Activated naive CD4-positive, alpha-beta T cell (primary cell): ENCODE measurements at places on chromosomes 1 and 21.
A peak's percentile ranks its signal among the peaks of the same experiment; 100 is the strongest.

DNA sequence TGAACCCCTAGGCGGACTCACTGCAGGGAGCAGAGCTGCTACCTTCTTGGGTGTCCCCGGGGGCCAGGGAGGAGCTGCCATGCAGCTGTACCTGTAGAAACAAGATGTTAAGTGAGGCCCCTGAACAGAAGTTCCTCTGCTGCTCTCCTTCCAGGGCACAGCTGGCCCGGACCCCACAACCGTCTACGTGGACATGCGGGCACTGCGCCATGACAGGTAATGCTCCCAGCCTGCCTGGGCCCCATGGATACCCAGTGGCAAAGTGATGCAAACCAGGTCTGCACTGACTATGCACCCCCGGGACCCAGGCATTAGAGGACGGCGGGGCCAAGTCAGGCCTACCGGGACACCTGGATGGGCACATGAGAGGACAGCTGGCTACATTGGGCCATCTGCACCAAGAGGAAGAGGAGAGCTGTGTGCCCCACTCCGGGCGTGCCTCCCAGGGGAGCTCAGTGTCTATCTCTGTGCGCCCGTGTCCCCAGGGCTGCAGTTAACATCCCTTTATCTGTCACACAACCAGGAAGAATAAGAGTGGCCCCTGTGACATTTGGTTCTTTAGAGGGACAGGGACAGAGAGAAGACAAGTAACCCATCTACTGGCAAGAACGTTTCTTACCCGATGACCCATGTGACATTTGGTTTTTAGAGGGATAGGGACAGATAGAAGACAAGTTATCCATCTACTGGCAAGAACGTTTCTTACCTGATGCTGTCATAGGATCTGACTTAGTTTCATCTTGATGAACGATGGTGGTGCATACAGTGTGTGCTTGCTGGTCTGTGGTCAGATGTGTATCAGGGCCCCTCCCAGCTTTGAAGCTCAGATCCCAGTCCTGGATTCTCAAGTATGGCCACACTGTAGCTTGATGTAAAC is 44.1 kb downstream of the S100B start:
- DNase-seq: no peak

DNA sequence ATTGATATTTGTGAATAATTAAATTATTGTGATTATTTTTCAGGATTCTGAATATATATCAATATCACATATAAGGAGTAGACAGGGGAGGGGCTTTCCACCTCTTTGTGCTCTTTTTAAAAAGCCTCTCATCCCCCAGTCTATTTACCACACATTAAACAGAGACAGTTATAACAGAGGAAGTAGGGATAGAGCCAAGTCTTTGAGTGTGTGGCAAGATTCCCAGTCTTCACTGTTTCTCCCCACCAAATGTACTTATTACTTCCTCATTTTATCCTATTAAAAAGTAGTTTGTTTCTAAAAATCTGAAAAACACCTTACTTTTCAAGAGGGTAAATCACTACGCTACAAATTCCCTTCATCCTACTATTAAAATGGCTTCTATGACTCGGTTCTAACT is 46.7 kb downstream of the EPS15 start:
- no peak for DNase-seq

DNA sequence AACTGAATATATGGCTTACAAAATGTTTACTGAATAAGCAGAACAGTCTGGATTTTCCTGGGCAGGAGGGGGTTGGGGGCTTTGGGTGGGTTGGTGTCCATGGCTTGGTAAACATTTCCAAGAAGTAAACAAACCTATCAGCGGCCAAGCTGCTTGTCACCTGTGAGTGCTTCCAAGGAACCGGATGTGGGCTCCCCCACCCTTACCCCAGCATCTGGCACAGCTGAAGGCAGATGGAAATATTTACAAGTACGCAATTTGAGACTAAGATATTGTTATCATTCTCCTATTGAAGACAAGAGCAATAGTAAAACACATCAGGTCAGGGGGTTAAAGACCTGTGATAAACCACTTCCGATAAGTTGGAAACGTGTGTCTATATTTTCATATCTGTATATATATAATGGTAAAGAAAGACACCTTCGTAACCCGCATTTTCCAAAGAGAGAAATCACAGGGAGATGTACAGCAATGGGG is at the start of gene CLCA1:
CLCA1 (plus strand) TSS at position 427 of the 477 bp plus-strand sequence; CDS start at position 472, 45 bp downstream.
- DNase-seq: no peak

DNA sequence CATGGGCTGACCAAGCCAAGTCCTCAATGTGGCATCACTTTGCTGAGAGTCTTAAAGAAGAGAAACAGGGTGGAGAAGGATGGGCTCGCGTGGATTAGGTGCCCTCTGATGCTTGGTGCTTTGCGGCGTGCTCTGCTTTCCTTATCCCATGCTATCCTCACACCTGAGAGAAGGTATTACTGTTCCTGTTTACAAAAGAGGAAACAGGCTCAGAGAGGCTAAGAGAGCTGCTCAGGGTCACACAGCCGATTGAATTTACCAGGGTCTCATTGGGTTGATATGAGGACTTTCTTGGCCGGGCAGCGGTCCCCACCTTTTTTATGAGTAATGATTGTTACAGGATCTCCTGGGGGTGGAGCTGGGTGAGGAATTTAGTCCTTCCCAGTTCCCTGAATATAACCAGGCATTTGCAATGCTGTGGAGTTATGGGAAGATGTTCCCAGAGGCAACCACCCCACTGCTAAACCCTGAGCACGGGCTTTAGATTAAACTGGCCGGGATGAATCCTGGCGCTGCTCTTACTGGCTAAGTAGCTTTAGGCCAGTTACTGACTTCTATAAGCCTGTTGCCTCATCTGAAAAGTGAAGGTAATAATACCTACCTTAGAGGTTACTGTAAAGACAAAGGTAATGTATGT is 4.5 kb downstream of the ASCL5 start:
- DNase-seq: no peak

GRCh38 chr1:27658951-27659496 is 13.0 kb downstream of the IFI6 start:
- DNase-seq: peak; percentile 26

DNA sequence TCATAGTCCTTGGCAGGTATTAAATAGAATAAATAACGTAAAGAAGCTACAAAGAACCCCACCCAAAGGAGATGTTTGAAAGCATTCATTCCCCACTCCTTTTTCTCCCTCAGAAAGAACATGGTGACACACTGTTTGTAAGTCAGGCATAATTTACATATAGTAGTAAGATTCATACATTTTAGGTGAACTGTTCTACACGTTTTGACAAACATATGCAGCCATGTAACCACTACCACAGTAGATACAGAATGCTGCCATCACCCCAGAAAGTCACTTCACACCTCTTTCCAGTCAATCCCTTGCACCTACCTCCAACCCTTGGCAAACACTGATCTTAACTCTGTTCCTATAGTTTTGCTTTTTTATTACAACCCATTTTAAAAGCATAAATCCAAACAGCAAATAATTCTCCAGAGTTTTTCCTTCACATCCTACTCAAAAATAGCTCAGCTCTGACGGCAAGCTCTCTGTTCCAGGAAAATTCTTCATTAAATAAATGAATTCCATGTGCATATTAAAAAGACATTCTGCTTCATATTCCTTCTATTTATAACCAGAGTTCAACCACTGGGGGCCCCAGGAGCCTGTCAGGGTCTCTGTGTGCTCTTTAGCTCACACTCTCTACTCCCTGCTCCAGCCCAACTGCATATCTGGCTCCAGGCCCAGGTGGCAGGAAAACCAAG is 258.8 kb downstream of the PLPP3 start:
- no peak for DNase-seq

GRCh38 chr21:32566741-32567389 is 18.5 kb downstream of the TCP10L start:
- DNase-seq: no peak

GRCh38 chr1:199700551-199700950 is 327.0 kb upstream of the NR5A2 start:
- no peak for DNase-seq

GRCh38 chr21:36218691-36219090 is 62.1 kb downstream of the DOP1B start:
- DNase-seq: no peak

GRCh38 chr1:46764402-46764801 is 34.4 kb upstream of the CYP4B1 start:
- no peak for DNase-seq

DNA sequence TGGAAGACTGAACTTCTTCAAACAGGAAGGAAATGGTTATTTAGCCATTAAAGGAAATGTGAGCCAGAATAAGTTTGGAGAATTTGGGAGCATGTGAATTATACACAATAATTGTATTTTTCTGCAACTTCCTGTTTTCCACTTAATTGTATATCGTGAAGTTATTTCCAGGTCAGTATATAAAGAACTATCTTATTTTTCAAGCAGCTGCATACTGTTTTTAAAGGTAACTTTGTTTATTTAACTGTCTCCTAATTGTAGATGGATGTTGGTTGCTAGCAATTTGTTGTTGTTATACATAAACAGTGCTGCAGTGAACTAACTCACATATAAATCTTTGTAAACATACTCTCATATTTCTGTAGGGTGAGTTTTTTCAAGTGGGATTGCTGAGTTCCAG is 180.3 kb downstream of the HLX start:
- DNase-seq: no peak

DNA sequence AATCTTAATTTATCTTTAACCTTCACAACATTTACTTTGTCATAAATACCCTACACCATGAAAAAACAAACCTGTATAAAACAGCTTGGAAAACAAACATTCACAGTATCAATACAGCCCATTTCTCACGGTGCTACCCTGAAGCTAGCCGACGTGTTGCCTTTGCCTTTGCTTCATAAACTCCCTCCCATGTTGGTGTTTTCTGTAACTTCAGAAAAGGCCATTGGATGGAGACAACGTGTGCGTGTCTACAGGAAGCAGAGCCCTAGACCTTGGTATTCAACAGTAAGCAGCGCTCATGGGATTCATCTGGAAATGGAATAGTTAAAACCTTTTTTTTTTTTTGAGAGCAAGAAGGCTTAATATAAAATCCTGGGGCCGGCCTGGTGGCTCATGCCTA is 7.2 kb upstream of the PRDM15 start:
- DNase-seq: no peak

DNA sequence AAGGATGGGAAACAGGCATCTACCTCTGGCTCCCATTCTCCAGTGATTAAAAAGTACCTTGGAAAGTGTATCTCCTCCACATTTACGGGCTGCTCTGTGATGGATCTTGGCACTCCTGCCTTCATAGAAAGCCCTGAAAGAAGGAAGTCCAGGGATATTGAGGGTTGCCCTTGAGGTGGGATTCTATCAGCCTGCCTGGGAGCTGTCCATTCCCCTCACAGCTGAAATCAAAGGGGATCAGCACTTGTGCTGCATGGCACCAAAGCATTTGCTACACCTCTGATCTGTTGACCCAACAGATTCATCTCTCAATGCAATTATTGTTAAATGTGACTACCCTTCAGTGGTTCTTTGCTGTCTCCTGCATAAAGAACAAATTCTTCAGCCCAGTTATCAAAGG is 442.0 kb upstream of the RUNX1 start:
- no peak for DNase-seq

GRCh38 chr21:45950740-45951515 is 30.6 kb upstream of the COL6A1 start:
- no peak for DNase-seq

DNA sequence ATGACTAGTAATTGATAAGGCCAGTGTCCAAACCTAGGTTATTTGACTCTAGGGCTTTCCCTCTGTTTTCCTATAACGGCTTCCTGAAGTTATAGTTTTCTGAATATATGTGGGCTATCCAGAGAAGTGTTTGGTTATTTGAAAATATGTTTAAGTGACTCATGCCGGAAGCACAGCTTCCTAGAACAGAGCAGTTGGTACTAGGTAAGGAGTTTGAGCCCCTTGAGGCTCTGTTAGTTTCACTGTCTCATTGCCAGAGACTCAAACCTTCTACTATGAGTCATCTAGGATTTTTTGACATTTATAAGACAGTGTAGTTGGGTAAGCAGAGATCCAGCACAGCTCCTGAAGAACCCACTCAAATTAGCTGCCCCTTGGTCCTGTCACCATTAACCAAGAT is 27.1 kb upstream of the LEPR start:
- DNase-seq: no peak

GRCh38 chr21:44867464-44867863 is 6.0 kb downstream of the PTTG1IP start:
- DNase-seq: no peak

DNA sequence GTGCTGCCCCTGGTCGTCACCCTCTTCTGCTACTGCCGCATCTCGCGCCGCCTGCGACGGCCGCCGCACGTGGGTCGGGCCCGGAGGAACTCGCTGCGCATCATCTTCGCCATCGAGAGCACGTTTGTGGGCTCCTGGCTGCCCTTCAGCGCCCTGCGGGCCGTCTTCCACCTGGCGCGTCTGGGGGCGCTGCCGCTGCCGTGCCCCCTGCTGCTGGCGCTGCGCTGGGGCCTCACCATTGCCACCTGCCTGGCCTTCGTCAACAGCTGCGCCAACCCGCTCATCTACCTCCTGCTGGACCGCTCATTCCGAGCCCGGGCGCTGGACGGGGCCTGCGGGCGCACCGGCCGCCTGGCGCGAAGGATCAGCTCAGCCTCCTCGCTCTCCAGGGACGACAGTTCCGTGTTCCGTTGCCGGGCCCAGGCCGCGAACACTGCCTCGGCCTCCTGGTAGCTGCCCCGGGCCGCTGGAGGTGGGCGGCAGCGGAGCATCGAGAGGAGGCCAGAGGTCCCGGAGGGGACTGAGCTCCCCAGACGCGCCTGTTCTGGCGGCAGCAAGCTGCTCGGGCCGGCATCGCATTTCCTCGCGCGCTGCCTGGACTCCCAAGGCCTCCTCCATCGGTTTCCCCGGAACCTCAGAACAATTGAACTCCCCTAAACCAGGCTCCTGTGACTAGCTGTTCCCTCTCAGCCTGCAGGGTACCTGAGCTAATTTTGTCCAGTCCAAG is 1.1 kb downstream of the GPR25 start:
- no peak for DNase-seq

DNA sequence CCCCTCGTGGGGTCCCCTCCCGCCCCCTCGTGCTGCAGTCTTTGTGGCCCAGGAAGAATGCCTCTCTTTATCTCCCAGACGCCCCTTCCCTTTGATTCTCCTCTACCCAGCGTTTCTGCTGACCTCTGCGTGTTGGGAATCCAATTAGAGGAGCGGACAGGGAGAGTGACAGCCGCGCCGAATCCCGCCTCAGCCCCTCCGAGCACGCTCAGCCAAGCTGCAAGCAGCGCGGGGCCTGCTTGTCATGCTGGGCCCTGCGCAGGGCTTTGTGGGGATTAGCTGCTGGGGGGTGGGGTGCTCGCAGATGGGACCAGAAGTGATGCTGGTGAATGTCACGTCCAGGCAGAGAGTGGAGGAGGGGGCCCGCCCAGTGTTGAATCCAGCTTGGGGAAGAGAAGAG is 91.1 kb downstream of the EPHB2 start:
- no peak for DNase-seq

DNA sequence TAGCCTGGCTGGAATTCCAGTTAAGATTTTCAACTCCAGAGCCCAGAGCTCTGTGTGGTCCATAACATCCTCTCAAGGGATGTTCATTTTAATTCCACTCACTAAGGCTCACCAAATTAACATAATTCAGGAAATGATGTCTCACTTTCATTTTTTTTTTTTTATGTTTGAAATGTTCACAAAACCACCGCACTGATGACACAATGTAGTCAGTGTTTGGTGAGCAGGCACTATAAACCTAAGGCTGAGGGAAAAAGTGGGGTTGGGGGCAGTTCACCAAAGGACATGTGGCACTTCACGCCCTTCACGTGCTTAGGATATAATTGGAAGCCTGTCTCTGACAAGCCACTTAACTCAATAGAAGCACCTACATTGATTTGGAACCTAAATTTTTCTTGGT is 177.3 kb upstream of the CAMK1G start:
- no peak for DNase-seq

GRCh38 chr1:25657883-25658760 is 41.5 kb downstream of the MAN1C1 start:
- no peak for DNase-seq

- no peak for DNase-seq
Measured at GRCh38 chr1:98884864-98885263, 119.8 kb downstream of the PLPPR5 start.

GRCh38 chr1:53579221-53580008 is 120.2 kb downstream of the DMRTB1 start:
- no peak for DNase-seq
